ENCODE measurements at places on chromosomes 12 and 14.

- no peak for DNase-seq
These were observed 37.2 kb upstream of the FBRSL1 start for GRCh38 chr12:132452596-132453350.

GRCh38 chr12:102388469-102388868, 91.9 kb downstream of the IGF1 start:
- DNase-seq: no peak

DNA sequence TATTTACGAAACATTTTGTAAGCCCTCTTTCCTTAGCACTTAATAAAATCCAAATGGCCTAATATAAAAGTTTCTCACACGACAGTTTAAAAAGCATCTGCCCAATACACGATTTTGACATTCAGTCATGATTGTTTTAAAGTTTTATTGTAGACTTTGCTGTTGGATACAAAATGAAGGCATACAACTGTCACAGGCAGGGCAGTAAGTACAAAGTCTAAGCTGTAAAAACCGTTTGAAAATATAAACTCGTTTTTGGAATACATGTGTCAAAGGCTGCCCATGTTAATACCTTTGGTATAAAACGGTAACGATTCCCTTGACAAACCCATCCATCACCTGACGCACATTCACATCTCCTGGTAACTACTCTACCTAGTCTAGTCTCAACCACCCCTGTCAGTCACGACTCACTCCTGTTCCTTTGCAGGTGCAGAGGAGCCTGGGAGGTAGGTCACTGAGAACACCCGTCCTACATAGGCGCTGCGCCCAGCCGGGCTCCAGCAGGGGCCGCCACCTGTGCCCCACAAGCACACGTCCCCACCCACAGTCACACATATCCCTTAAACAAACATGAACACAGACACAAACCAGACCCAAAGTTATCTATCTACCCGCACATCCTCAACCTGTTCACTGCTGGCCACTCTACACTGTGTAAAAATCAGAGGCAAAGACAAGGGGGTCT, 27.1 kb downstream of the KCTD10 start:
- no peak for DNase-seq

DNA sequence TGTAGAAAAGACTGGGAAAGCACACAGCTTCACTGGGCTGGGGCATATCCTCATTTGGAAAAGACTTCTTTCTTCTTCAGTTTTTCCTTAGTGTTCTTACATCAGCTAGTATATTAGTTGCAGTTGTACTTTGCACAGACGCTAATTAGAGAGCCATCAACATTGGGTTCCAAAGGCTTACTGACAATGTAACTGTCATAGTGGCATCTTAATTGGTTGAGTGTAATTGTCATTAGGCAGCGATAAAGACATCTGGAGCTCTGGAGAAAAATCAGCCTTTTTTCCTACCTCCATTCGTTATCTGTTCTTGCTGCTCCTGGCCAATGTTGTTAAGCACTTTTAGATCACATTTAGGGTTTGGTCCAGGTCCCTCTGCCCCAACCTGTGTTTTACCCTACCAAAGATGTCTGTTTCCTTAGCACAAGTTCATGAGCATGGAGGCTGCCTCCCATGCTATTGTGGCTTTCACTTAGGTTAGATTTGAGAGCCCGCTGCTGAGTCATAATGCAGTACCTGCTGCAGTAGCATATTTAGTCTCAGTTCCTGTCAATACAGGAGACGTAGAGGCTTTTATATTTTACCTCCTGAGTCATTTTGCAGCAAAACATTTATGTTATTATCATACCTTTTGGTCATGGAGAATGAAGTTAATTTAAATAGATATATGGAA, 49.2 kb downstream of the FBXW8 start:
- DNase-seq: no peak

GRCh38 chr12:105574056-105574715, 243.7 kb downstream of the C12orf75 start:
- DNase-seq: no peak

- DNase-seq: no peak
These were observed 611.3 kb downstream of the ETNK1 start for GRCh38 chr12:23236066-23236780.

DNA sequence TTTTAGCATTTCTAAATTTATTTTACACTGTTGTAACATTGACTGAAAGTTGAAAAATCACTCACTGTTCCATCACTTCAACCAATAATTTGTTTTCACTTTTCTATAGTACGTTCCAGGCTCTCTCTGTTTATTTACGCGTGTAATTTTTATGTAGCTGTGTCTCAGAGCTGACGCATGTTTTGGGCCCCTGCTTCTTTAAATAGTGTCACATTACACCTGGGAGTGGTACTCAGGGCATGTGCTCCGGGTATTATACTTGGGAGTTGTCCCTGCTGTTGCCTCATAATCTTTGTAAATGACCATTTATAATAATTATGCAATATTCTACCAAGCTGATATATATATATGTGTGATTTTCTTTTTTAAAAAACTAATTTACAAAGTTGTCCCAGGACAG, 132.8 kb upstream of the CPM start:
- no peak for DNase-seq
